KG1 (cell line): ENCODE measurements at places on chromosomes 1 and 21.

- no peak for DNase-seq
Observed at GRCh38 chr1:234320549-234320948, 52.7 kb upstream of the COA6 start.

- peak; percentile 6 for DNase-seq
Observed at GRCh38 chr1:245108909-245109308, 45.9 kb upstream of the KIF26B start.

- DNase-seq: no peak
Observed at GRCh38 chr1:239944666-239945065, 147.0 kb upstream of the FMN2 start.

GRCh38 chr1:212498283-212499040 lies 65.7 kb downstream of the NENF start:
- no peak for DNase-seq

DNA sequence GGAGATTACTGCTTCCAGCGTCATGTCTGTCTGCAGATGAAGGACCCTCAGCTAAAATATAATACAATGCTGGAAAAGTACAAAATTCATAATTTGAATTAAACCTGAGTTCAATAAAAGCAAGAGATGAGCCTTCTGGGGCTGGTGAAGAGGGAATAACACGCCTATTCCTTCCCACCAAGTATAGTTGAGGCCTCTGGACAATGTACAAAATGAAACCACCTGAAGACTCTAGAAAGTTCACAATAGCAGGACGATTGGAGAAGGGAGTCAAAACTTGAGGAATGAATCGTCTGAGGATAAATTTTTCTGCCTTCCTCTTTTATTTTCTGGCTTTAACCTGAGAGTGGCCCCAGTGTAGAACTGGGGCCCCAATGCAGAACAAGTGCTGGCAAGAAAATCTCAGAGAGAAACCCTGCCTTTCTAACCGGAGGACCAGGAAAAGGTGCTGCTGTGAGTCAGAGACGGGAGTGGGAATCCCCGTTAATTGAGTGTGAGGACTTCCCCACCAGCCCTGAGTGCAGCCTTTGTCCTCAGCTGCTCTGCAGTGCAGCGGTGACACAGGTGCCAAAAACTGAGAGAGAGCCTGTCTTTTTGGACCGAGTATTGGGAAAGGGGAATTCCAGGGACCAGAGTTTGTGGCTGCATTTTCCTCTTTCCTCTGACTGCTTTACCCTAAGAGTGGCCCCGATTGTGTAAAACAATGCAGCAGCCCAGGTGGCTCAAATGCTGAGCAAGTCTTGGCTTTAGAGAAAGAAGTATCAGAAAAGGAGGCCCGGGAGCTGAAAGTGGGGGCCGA lies 264.9 kb downstream of the DYRK1A start:
- no peak for DNase-seq

- DNase-seq: no peak
Observed at GRCh38 chr1:36258960-36259344, 34.7 kb downstream of the THRAP3 start.

DNA sequence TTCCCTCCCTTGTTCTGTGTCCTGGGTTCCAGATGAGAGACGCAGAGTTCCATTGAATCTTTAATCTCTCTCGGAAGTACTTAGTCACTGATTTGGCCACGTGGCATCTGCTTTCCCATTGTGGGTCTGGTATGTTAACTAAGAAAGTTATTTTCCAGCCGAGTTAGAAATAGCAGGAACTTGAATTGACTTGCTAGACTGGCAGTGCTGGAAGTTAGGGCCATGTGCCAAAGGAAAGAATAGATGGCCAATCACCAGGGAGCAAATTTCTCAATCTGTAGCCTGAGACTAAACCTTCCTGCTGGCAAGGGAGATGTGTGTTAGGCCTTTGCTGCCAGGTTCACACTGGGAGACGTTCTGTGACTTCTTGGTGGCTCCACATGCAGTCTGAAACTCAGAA lies 24.2 kb upstream of the SLFNL1 start:
- no peak for DNase-seq

DNA sequence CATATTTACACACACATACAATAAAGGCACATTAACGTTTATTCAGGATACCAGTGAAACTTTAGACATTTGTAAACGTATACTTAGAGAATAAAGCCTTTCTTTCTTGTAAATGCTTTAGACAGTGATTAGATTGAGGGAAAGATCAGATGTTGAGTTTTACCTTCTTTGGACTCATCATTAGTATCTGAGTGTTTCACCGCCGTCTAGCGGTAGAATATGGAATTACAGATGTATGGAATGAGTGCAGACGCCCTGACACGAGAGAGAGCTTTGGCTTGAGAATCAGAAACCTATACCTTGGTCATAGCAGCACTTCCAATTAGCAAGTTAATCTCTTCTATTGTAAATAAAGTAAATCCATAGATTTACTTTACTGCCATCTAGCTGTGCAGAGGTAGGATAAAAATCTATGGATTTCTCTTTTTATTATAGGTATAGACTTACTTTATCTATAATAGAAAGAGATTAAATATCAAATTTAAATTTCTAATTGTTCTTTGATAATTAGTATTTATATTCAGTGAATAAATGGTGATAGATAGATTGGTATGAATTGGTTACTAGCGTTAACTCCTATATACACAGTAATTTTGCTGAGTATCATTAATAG lies 12.6 kb downstream of the FLG2 start:
- DNase-seq: peak; percentile 23

GRCh38 chr1:170395149-170395548 lies 136.8 kb upstream of the GORAB start:
- DNase-seq: no peak

DNA sequence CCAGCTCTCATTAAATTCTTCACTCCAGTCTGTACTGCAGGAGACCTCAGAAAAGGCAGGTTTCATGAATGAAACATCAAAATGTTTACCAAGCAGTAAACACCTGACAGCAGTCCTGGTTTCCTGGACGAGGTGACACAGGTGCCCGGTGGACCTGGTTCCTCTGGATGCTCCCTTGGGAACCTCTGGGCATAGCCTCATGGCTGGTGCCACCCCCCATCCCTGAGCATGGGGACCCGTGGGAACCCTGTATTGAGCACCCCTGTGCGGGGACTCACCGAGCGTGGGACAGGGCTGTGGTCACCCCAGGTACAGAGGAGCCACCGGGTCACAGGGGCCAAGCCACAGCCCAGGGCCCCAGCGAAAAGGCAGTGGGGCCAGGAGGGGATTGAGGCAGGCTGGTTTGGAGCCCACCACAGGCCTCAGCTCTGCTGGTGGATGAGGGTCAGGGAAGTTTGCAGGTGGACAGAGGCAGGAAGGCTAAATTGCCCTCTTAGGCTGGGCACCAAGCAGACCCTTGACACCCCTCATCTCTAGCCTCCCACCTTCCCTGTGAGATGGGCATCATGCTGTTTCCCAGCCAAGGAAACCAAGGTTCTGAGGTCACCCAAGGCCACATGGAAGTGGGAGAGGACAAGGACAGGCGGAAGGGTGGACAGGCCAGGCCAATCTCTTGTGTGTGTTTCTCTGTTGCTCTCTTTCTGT lies 158.4 kb downstream of the PTPRU start:
- DNase-seq: no peak

DNA sequence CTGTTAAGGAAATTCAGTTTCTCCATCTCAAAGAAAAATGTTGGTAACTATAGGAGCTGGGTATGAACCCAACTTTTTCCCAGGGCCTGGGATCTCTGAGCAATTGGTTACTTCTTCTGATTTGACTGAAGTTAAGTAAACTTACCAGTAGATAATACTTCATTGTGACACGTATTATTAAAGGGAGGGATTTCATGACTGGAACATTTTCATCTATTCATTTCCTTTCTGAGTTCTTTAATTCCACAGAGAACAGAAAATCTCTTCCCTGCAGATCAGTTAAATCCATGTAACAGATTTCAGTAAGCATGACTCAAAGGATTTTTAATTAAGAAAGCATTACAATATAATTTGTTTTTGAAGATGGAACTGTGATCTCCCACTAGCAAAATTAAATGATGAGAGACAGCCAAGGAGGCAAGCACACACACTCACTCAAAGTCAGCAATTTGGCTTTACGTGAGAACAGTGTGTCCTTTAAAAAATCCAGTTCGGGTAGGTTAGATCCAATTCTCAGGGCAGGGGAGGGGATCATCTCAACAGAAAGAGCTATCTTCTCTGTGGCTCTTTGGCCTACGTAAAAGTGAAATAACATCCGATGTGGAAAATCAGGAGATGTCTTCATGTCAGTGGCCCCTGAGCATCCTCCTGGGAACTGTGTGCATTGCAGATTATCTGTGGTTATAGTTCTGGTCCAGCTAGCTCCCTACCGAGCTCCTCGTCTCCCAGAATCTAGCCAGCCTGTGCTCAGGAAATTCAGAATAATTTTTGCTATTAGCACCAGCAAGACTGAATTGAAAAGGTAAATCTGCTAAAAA lies 10.8 kb upstream of the MYOC start:
- no peak for DNase-seq

DNA sequence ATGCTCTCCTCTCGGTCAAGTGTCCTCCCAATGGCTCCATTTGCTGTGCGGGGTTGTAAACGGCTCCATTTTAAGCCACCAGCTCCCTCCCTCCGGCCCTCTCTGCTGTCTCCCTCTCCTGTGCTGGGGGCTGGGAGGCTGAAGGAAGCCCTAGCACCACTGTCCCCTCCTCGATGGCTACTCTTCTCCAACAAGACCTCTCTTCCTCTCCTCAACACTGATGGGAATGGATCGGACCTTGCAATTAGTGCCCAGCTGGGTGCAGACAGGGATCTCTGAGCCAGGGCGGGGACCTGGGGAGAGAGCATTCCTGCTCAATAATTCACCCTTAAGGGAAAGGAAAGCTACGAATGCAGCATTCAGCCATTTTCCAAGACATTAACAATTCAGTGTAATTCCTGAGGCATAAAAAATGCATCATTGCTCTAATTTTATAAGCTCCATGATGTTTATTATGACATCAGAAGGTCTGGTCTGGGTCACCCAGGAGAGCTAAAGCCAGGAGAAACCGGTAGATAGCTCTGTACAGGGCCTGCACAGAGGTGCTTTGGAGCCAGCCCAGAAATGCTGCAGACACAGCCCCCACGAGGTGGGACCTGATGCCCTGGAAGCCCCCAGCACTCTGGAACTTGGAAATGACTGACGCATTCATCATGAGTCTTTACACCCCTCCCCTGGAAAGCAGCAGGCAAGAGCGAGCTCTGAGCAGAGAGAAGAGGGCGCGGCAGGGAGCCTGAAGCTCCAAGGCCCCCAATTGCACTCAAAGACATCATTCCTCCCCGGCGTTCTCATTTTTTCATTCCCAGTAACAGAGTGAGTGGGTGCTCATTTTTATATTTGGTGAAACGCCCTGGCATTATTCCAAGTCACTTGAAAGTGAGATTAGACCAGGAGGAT lies 76.2 kb upstream of the VAMP3 start:
- DNase-seq: no peak
